ENCODE measurements at places on chromosomes 13 and 19.
A peak's percentile ranks its signal among the peaks of the same experiment; 100 is the strongest.

DNA sequence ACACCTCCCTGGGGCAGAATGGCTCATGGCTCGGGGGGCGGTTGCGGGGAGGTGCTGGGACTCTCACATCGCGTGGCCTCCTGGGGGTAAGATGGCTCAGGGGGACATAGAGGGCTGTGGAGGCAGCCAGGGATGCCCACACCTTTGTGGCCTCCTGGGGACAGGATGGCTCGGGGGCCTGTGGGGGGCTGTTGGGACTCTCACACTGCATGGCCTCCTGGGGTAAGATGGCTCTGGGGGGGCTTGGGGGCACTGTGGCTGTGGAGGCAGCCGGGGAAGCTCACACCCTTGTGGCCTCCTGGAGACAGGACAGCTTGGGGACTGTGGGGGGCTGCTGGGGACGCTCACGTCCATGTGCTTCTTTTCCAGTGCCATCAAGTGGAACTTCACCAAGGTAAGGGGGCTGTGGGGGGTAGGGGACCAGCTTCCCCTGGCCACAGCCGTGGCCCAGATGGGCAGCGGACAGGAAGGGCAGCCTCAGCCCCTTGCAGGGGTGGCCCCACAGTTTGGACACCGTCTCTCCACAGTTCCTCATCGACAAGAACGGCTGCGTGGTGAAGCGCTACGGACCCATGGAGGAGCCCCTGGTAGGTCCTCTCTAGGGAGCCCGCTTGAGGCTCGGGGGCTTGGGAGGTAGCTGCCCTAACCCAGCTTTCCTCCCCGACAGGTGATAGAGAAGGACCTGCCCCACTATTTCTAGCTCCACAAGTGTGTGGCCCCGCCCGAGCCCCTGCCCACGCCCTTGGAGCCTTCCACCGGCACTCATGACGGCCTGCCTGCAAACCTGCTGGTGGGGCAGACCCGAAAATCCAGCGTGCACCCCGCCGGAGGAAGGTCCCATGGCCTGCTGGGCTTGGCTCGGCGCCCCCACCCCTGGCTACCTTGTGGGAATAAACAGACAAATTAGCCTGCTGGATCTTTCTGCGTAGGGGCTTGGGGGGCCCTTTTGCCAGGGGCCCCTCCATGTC, 2.4 kb downstream of the GPX4 start:
- DNase-seq = no peak

DNA sequence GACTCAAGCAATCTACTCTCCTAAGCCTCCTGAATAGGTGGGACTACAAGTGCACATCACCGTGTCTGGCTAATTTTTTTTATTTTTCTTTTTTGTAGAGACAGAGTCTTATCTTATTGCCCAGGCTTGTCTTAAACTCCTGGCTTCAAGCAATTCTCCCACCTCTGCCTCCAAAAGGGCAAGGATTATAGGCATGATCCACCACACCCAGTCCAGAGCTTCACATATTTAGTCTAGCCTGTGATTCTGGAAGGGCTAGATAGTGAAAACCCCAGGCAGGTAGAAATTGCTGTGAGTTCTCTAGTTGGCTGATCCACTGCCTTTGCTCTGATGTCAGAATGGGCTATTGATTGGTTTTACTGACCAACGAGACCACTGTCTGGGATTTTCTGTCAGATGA, 854.6 kb upstream of the MIR17HG start:
- DNase-seq = no peak

DNA sequence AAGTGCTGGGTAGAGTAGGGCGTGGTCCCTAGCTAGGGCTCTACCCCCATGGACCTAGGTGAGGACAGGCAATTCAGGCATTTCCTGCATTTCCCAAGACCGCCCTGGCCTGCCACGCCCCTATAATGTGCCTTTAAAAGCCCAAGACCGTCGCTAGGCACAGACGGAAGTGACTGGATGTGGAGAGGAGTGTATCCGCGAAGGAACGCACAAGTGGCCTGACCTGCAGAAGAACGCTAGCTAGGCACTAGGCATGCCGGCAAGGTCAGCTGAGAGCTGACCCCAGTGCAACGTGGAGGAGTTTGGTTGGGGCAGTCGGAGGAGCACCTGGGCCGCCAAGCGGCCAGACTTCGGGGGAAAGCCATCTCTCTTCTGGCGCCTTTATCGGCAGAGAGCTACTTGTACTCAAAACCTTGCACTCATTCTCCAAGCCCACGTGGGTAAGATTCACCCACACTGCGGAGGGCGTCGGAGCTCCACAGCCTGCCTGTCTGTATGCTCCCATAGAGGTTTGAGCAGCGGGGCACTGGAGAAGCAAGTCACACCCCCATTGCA, 370.0 kb downstream of the FGF9 start:
- DNase-seq = no peak

- no peak for DNase-seq
Measured at GRCh38 chr19:5247957-5248705, 92.5 kb downstream of the PTPRS start.

DNA sequence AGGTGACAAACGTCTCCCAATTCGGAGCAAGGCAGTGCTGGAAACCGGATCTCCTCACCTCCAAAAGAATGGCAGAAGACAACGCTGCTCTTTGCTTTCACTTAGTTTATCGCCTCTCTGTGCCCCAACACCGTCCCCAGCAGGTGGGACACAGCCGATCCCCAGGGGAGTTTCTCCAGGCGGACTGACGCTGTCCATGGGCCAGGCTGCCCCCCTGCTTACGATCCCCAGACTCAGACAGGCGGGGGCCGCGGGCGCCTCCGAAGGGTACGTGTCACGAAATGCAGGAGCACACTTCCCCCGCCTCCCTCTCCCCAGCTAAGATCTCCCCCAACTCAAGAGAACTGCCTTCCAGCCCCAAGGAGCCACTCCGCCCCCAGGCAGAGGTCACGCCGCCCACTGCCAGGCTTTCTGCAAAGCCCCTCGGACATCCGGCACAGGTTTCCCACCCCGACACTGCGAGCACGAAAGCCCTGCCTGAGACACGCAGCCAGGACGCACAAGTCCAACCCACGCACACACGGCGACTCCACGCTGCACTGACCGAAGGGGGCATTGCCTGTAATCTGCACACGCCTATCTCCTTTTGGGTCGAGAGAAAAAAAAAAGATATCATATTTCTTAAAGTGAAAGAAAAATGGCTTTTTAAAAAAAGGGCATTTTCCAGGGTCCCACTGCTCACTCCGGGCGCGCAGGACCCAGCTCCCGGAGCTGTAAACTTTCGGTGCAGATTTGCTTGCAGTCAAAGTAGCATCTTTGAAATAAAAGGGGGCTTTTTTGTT, 2.0 kb downstream of the SPRY2 start:
- no peak for DNase-seq

DNA sequence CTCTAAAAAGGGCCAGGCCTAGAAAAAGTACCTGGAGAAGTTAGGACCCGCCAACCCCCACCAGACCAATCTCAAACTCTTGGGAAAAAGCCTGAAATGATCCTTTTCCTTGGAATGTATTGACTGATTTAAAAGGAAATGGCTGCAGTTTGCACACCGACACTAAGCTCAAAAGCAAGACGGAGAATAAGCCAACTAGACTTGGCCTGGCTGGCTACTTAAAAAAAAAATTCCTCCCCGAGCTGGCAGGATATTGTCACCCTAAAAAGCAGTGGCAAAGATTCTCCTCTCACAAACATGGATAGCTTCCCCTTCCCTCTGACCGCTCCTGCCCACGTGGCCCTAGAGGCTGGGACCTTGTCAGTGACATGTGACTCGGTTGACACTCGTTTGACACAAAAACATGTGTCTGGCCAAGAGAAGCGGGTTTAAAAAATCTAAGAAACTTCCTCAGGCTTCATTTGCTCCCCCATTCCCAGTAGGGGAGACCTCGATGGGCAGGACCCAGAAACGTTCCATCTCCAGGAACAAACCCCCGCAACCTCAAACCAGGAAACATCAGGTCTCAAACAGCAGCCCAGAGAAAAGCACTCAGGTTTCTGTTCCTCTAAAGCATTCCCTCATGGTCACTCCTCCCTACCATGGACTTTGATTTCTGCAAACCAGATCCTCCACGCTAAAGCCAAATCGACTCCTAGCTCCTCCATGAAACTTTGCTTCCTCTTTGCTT, 1.3 kb downstream of the RFX1 start:
- DNase-seq = no peak

- DNase-seq = no peak
Measured at GRCh38 chr19:2331601-2332246, 3.2 kb downstream of the SPPL2B start.

- DNase-seq = no peak
Measured at GRCh38 chr13:49454388-49455006, 10.4 kb downstream of the SETDB2 start.

DNA sequence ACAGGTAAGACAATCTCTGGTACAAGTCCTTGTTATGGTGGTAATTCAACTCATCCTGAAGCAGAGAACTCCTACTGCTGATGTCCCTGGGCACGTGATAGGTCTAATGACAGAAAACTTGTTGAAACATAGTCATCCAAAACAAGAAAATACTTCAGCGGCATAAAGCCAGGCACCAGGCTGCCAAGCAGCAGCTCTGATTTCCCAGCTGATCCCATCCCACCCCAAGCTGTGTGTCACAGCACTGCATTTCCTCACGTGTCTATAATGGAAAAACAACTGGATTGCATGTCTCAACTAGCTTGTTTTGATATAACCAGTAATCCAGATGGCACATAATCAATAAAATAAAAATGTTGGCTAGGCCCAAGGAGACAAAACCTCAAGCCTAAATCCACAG, 64.8 kb downstream of the MIPEP start:
- DNase-seq = no peak

- no peak for DNase-seq
Measured at GRCh38 chr19:10637894-10638293, 12.5 kb downstream of the SLC44A2 start.

DNA sequence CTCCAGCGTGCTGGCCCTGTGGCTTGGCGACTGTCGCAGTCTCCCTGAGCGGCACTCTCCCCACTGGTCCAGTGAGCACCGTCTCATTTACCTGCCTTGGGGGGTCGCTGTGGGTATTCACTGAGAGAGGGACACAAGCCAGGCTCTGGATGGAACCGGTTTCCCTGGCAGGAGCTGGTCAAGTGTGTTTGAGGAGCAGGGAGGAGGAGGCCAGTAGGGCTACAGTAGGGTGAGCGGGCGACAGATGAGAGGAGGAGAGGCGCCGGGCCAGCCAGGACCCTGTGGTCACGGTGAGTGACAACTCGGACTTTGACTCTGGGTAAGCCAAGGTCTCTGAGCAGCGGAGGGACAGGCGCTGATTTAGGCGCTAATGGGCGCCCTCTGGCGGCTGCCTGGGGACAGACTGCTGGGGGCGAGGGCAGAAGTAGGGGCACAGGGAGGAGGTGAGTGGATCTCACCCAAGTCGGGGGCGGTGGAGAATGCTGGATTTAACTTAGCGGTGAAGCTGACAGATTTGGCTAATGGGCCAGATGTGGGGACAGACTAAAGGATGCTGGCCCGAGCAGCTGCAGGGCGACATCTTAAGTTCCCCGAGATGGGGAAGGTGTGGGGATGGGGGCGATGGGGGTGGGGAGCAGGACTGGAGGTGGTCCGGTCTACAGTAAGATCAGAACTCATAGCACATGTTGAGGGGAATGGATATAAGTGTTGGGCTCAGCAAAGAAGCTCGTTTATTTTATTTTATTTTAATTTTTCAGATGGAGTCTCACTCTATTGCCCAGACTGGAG, 4.7 kb upstream of the PRMT1 start:
- DNase-seq = peak; percentile 79

- DNase-seq = no peak
Measured at GRCh38 chr19:39590265-39590664, 12.1 kb upstream of the LGALS13 start.

GRCh38 chr19:12777217-12778016, 2.1 kb upstream of the HOOK2 start:
- peak; percentile 87 for DNase-seq

- DNase-seq = no peak
Measured at GRCh38 chr19:50415661-50416033, 3.1 kb upstream of the SPIB start.

DNA sequence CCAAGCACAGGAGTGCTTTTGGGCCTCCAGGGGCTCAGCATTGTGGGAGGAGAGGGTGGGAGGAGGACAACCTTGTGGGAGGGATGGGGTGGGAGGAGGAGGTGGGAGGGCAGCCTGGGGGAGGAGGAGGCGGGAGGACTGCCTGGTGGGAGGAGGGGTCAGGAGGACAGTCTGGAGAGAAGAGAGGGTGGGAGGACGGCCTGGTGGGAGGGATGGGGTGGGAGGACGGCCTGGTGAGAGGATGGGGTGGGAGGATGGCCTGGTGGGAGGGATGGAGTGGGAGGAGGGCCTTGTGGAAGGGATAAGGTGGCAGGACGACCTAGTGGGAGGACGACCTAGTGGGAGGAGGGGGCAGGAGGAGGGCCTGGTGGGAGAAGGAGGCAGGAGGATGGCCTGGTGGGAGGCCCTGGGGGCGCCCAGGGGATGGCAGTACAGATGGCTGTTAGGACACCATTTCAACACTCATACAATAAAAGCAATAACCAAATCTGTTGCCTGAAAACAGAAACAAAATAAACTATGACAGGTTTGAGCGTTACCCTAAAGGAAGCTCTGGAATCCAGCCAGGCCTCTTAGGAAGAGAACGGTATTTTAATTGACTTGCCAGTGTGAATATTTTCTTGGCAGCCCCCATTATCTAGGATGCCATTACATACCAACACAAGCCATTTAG, 63.7 kb downstream of the CRYL1 start:
- DNase-seq = no peak

DNA sequence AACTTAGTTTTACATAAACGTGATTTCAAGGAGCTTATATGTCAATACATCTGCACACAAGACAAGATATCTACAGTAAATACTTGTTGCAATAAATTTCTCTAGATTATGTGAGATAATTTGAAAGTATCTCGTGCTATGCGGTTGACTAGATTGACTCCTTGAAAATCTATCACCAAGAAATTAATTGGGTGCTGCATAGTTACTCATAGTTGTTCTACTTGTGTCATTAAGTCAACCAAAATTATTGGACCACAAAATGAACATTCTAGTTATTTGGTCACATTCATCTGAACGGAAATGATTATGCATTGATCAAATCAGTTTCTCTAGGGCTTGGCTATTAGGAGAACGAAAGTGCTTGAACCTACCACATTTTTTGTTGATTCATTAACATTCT, 2291.5 kb downstream of the PCDH9 start:
- no peak for DNase-seq

DNA sequence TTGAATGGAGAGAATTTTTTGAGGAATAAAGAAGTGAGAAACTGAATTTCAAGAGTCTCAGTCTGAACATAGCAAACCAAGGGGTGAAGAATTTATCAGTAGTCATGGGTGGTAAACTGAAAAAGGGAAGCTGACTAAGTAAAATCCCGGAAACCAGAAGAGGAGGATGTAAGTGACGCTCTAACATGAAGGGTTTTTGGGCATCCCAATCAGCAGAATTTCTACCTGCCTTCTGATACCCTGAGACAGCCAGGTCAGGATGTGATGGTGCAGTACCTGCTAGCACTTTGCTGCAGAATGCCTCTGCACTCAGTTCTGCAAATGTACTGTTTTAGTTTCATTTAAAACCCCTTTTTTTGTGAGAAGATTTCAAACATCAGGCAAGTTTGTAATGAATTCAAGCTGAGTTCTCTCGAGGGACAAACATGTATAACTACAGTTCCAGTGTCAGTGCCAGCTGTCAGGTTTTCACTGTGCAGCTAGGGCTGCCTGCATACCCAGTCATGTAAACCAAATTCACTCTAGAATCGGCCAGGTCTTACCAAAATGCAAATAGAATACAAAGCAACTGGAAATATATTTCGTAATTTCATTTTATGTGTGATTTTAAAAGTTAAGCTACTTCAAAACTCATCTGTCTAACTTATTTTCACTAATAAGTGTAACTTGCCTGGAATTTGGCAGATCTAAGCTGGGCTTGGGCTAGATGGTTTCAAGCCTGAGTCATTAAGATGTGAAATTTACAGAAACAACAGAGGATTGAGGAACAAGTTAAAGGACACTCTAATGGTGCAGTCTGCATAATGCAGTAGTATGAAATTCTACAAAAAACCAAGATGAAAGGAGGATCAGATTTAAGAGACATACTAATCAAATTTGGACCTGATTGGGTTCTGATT, 13.8 kb downstream of the METTL21C start:
- DNase-seq = peak; percentile 20
